ENCODE measurements at places on chromosomes 7 and 10. TPM values are rescaled to one million over a fixed set of nuclear protein-coding genes. Genes with fewer than 3 reads are reported as not detected.

Gene CALHM3
- not detected for polyA plus RNA-seq

DNA sequence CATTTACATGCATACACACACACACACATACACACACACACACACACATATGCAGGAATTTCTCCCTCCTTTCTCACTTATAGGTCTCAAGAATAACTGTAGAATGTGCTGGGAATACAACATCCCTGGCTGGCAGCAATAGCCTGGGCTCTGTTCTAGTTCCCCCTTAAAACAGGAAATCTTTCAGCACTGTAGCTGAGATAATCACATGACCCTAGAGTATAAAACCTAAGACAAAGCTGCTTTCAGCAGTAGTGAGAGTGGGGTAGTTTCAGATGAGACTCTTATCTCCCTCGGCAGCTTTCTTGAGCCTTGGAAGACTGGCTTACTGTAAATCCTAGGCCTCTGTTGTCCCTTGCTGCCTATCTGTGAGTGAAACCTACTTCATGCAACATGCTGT lies 137.4 kb upstream of the AKR1E2 start:
- no peak for DNase-seq

Gene FAM180A
- 2.0 TPM for polyA plus RNA-seq

DNA sequence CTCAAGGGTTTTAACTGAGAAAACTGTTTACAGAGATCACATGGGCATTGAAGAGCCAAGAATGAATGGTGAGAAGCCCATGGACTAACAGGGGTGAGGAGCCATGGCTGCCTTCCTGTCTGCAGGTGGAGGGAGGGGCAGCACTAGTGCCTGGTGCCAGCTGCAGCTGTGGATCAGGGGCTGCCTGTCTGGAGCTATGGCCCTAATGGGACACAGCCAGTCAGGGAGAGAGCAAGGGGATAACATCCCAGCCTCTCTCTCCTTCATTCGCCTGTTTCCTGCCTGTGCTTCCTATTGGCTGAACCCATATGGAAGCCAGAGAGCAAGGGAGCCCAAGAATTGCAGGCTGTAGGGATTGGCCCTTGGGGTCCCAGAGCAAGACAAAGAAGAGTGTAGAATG lies 125.8 kb upstream of the GAD2 start:
- DNase-seq = no peak

DNA sequence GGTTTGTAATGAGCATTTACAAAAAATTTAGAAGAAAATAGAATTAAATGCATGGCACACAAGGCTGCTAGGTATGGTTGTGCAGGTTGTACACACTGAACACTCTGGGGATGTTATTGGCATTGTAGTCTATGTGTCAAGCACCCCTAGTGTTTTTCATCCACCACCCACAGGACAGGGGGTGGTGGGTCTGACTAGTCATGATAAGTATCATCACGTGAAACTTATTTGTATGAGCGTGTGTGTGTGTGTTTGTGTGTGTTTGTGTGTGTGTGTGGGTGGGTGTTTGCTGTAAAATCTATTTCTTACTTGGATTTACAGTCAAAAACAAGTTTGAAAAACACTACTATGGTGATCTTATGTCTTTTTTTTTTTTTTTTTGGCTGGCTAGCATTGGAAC lies 66.5 kb downstream of the MAP3K8 start:
- no peak for DNase-seq

Gene PAX2
- not detected for polyA plus RNA-seq

DNA sequence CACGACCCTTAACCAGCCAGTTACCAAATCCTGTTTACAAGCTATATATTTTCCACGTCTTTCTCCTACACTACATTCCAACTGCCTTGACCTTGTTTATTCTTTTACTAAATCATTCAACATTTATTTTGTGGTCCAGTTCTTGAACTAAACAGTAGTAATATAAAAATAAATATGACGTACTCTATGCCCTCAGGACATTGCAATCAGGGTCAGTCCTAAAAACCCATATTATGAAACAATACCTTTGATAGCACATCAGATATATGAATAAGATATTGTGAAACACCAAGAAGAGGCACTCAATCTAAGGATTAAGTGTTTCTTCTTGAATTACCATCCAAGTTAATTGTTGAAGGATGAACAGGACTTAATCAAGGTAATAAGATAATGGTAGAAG lies 52.5 kb upstream of the WNT16 start:
- no peak for DNase-seq

Gene TMEM229A
- polyA plus RNA-seq = not detected

DNA sequence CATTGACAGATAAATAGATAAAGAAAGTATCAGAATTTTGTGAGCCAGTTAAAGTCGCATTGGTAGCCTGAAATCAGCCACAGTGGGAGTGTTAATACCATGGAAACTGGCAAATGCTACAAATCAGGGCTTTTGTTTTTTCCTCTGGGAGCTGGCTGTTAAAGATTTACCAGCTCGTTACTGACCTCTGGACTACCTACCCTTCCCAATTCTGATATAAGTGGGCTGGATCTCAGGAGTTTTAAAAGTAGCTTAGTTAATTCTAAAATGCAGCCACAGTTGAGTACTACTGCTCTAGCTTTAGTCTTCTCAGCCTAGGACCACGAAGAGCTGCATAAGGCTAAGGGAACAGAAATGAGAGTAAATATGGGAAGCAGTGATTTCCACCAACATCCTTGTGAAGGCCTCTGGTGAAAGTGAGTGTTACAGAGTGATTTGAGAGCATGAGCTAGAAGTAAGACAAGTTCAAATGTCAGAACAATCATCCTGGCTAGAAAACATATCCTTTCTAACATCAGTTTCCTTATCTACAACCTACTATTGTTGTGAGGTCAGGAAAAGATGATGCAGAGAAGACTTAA lies 53.2 kb downstream of the A1CF start:
- no peak for DNase-seq

- peak; percentile 44 for DNase-seq
Observed at GRCh38 chr7:70693686-70694433, 438.1 kb upstream of the GALNT17 start.

Gene TRIM73
- 0.84 TPM for polyA plus RNA-seq

- DNase-seq = no peak
Observed at GRCh38 chr7:50681432-50682045, 101.2 kb downstream of the GRB10 start.

Gene MLXIPL
- not detected for polyA plus RNA-seq

GRCh38 chr10:128048819-128049210 lies 77.4 kb downstream of the MKI67 start:
- DNase-seq = no peak

Gene SHH
- polyA plus RNA-seq = not detected

- DNase-seq = no peak
Observed at GRCh38 chr7:155972651-155973390, 160.6 kb upstream of the SHH start.

Gene TMEM60
- polyA plus RNA-seq = 17.2 TPM

Gene TMEM213
- polyA plus RNA-seq = not detected

DNA sequence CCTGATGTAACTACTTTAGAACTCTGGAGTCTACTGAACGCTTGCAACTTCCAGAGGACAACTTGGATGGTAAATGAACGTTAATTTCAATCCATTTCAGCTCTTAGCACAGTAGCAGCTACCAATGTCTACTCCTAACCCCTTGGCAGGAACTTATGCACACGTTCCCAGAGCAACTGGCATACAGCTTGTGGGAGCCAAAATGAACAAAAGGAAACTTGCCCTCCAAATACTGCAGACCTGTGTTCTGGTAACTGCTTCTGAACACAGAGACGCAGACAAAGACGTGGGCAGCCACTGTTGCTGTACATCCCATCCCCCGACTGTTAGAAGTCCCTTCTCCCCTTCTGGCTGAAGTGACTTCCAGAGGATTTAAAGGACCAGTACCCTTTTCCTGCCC lies 61.3 kb downstream of the XPNPEP1 start:
- no peak for DNase-seq

Gene TMEM139
- polyA plus RNA-seq = 0.07 TPM

Data from IMR-90 (cell line).